ENCODE measurements at places on chromosomes 11 and 22. TPM values are rescaled to one million over a fixed set of nuclear protein-coding genes. Genes with fewer than 3 reads are reported as not detected.

DNA sequence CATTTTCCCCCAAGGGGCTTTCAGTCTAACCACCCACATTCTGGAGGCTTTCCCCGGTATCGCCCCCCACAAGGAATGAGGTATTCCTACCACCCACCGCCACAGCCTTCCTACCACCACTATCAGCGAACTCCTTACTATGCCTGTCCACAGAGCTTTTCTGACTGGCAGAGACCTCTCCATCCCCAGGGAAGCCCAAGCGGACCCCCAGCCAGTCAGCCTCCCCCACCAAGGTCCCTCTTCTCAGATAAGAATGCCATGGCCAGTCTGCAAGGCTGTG, 14.6 kb upstream of the SLC25A18 start:
- DNase-seq: no peak

The C22orf15 gene
- total RNA-seq: not detected

DNA sequence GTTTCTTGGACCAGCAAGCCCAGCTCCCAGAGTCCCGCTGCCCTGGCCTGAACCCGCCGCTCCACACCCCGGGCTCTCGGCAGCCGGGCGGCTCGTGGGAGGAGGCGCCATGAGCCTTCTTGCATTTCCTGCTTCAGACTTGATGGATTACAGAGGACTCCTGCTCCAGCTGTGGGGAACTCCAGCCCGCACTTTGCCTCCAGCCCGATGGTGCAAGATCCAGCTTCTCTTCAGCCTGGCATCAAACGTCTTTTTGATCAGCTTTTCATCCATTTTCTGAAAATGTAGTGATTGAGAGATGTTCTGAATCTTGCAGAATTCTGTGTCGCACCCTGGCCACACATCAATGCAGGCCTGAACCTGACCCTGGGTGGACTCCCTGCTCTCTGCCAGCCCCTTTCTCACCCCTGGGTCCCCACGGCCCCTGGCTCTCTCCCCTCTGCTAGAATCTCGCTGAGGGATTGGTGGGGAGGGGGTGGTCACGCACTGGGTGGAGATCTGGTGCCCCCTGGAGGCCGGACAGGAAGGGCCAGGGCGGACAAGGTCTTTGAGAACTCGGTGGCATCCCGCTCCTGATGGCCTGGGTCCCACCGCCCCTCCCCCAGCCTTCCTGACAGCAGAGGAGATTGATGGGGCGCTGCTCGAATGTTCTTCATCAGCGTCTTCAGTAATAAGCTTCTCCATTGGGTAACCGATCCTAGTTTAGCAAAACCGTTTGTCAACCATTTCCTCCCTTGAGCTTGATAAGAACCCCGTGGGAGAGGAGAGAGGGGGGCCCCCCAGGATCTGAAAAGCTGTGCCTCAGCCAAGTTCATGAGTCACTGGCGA, 12.1 kb upstream of the NFAM1 start:
- peak; percentile 93 for DNase-seq

The APOA4 gene
- total RNA-seq: 14.3 TPM

GRCh38 chr11:9688716-9689511, 25.0 kb downstream of the SWAP70 start:
- no peak for DNase-seq

The PLEKHB1 gene
- 3.5 TPM for total RNA-seq

The FBLN1 gene
- total RNA-seq: 580 TPM

- DNase-seq: no peak
Observed at GRCh38 chr11:77188633-77189491, 60.8 kb downstream of the MYO7A start.

- no peak for DNase-seq
Observed at GRCh38 chr11:64334764-64335735, 5.0 kb upstream of the CCDC88B start.

GRCh38 chr22:31451709-31452571, 37.7 kb downstream of the EIF4ENIF1 start:
- no peak for DNase-seq

The SPDYC gene
- not detected for total RNA-seq

DNA sequence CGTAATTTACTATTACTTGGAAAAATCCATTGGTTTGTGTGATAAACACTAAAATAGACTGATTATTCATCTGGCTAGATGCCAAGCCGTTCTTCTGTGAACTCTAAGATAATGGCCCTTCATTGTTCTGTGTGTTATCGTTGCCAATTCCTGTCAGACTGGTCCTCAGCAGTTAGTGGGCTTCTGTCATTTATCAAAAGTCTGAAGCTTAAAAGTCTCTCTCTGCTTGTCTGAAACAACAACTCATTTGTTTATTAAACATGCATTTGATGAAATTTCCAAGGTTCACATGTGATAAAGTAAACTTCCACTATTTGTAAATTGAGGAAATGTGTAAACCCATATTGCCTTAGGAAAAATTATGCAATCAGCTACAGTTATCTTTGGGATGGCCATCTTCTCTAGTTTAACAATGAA, 21.1 kb upstream of the RDX start:
- DNase-seq: no peak

GRCh38 chr11:124882339-124883071, 15.2 kb downstream of the ROBO4 start:
- peak; percentile 62 for DNase-seq

- DNase-seq: no peak
Observed at GRCh38 chr11:47028195-47029093, 91.9 kb downstream of the CSTPP1 start.

- DNase-seq: no peak
Observed at GRCh38 chr11:65301491-65302329, 13.0 kb upstream of the CDC42EP2 start.
